ELR (cell line): ENCODE measurements at places on chromosomes 11 and 22.

DNA sequence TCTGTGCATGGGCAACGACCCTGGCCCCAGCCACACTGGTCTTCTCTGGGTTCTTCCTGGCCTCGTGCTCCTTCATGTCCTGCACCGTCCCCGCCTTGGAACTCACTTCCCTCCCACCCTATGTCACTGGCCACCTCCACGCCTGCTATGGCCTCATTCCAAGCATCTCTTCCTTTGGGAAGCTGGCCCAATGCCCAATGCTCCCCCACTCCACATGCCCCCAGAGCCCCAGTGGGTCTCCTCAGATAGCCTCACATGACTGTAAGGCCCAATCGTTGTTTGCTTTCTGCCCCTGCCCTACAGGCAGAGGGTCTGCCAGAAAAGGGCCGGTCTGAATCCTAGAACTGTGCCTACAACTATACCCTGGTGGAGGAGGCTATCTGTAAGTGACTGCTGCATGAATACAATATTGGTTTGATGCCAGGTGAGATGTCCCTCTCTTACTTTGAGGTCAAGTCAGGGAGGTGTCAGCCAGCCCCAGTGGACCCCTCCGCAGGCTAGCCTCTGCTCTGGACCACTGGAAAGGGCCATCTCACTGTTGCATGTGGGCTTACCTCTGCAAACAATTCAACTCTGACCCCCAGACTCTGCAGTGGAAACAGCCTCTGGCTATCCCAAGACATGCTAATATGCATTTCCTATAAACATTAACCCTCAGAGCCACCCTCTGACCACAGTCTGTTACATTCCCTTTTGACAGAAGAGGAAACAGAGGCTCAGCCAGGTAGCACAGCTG lies 2.1 kb upstream of the GNAZ start:
- no peak for DNase-seq

GRCh38 chr11:61453695-61454094 lies 23.8 kb downstream of the SDHAF2 start:
- no peak for DNase-seq

- DNase-seq, result no peak
Measured at GRCh38 chr11:57560146-57560545, 7.3 kb downstream of the UBE2L6 start.

- DNase-seq, result no peak
Measured at GRCh38 chr22:23831781-23832180, 7.0 kb downstream of the DERL3 start.

GRCh38 chr11:47483457-47483856 lies 34.5 kb upstream of the RAPSN start:
- no peak for DNase-seq

DNA sequence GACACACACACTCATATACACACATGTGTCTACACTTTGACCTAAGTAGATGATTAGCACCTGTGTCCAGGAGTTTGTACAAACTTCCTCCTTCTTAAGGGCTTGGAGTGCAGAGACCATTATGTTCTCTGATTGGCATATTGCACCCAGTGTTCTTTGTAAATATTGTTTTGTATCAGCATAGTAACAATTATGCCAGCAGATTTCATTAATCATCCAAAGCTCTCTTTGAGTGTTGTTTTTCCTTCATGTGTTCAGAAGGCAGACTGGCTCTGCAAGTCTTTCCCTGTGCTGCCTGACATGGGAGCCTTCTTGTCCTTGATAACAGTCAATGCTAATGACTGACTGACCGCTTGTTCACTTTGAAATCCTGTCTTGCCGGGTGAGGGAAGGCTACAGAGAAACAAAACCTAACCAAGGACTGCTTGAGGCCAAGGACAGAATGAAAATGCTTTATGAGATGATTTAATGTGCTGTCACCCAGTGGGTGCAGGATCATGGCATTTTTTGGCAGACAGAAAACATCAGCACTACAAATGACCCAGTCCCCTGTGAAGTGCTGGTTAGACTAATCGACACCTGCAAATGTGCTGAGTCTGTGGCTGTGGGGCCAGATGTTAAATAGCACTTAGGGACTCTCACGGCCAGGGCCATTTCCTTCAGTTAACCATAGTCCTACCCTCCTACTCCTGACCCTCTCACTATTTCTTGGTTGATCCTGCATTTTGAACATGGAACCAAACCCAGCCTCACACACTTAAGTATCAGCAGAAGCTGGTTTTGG lies 6.6 kb upstream of the BARX2 start:
- no peak for DNase-seq

DNA sequence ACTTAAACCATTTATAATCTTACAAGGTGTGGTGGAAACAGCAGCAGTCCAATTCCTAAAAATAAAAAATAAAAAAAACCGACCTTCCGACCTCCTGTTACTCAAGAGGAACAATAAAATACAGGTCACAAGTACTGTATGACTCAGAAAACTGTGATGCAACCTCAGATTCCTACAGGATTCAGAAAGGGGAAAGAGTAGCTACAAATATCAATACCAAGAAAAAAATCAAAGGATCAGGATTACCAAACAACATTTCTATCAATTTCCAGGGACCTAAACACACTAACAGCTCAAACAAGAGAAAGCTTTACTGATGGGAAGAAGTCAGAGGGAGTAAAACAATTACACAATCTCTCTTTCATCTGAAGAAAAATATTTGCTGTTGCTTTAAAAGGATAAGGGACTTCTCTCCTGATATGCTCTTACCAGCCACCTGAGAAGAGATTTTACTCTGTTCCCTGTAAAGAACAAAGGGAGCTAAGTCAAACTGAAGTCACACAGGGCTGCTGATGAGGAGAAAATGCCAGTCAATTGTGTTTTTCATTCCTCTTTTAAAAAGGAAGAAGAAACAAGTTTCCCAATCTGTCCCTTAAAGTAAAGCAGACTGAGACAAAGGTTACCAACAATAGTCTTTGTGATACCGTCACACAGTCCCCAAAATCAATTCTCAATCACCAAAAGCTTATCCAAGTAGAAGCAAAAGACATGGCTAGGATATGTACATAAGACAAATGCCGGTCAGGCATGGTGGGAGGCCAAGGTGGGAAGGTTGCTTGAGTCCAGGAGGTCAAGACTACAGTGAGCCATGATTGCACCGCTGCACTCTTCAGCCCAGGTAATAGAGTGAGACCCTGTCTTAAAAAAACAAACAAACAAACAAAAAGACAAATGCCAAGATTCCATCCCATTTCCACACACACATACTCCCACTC lies 39.3 kb downstream of the AMBRA1 start:
- peak; percentile 92 for DNase-seq

DNA sequence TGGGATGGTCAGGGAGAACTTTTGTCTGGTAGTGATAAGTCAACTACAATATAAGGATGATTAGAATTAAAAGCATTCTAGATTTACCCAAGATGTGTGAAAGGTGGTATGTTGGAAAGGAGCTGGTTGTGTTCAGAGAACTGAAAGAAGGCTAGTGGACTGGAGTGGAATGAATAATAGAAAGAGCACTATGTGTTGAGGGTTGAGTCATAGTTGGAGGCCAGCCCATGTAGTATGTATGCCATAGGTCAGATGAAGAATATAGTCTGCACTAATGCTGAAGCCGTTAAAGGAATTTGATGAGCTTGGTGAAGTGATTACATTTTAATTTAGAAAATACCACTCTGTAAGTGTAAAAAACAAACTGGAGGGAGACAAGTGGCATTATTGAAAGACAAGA lies 514.1 kb downstream of the CNTN5 start:
- DNase-seq, result peak; percentile 78

DNA sequence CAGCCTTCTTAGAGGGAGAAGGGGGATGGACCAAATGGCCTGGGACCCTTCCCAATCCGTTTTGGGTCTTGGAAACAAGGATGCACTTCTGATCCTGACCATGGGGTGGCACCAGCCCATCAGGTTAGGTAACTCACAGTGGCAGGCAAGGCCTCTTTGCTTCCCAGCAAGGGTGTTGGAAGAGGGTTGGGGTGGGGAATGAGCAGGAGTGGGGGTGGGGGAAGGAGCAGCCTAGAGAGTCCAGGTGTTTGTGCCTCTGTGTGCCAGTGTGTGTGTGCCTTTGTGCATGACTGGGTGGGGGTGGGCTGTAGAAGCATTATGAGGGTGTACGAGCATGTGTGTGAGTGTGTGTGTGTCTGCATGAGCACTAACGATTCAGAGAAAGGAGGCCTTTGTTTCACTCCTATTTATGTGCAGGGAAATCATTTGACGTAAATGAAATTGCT lies 213.1 kb downstream of the INSC start:
- DNase-seq, result peak; percentile 41

GRCh38 chr11:117711331-117711730 lies 85.7 kb downstream of the DSCAML1 start:
- no peak for DNase-seq

DNA sequence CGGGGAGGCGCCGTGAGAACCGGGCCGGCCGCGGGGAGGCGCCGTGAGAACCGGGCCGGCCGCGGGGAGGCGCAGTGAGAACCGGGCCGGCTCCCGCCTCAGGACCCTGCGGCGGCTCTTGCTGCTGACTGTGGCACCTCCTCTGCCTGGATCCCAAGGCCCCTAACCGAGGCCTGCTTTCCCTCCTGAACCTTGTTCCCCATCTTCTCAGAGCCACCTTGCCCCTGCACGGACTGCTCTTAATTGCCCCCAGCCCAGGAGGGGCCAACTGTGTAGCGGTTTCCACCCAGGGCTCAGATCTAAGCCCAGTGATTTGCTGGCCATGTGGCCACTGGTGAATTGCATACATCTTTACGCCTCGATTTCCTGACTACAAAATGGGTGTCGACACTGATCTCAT lies 112.2 kb upstream of the B3GAT1 start:
- DNase-seq, result no peak

- no peak for DNase-seq
Measured at GRCh38 chr22:40813912-40814315, 5.2 kb downstream of the SLC25A17 start.

GRCh38 chr11:64100360-64100759 lies 64.6 kb downstream of the FLRT1 start:
- no peak for DNase-seq
